ENCODE measurements at places on chromosomes 12 and 14.

- no peak for DNase-seq
Observed at GRCh38 chr12:106345746-106346145, 11.8 kb upstream of the POLR3B start.

- no peak for DNase-seq
Observed at GRCh38 chr14:73102806-73103497, 33.4 kb upstream of the PSEN1 start.

GRCh38 chr12:100755186-100755585 lies 39.4 kb upstream of the ANO4 start:
- no peak for DNase-seq

GRCh38 chr12:12097891-12098690 lies 27.4 kb downstream of the BCL2L14 start:
- no peak for DNase-seq

DNA sequence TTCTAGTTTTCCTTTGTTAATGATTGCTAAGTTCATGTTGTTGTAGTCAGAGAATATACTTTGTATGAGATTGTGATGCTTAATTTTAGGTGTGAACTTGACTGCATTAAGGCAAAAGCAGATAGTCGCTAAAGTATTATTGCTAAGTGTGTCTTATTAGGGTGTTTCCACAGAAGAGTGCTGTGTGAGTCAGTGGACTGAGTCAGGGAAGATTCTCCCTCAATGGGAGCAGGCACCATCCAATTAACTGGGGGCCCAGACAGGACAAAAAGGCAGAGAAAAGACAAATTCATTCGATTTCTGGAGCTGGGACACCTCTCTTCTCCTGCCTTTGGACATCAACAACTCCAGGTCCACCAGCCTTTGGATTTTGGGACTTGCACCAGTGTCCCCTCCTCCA lies 48.5 kb downstream of the BAZ1A start:
- no peak for DNase-seq

All from activated CD8-positive, alpha-beta memory T cell treated with anti-CD3 and anti-CD28 coated beads for 48 hours (primary cell).